GM04504 (cell line): ENCODE measurements at places on chromosomes 16 and 17.

DNA sequence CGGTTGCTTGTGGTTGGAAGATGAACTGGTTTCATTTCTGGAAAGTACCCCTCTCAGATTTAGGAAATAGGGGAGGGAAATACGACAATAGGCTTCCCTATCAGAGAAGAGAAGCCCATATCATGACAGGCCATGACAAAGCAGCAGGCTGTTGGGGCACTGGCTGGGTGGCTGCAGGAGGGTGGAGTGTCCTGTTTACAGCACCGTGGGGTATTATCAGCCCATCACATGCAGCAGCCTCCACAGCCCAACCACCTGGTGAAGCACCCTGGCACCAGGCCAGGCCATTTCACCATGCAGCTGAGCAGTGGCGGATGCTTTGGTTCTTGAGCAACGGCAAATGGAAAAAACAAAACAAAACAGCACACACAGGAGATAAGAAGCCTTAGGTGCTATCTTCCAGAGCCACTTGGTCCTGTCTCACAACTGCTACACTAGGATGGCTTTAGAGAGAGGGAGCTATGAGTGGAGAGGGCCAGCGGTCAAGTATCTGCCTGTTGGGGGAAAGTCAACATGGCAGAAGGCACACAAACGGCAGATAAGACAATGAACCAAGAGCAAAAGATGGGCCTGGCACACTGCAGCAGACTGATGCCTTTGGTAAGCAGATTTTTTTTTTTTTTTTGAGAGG, 24.2 kb downstream of the FAM117A start:
- no peak for DNase-seq

- DNase-seq: no peak
Measured at GRCh38 chr16:70805380-70805779, 4.4 kb upstream of the VAC14 start.

GRCh38 chr17:76382803-76383545, 1.4 kb upstream of the SPHK1 start:
- DNase-seq: peak; percentile 46

DNA sequence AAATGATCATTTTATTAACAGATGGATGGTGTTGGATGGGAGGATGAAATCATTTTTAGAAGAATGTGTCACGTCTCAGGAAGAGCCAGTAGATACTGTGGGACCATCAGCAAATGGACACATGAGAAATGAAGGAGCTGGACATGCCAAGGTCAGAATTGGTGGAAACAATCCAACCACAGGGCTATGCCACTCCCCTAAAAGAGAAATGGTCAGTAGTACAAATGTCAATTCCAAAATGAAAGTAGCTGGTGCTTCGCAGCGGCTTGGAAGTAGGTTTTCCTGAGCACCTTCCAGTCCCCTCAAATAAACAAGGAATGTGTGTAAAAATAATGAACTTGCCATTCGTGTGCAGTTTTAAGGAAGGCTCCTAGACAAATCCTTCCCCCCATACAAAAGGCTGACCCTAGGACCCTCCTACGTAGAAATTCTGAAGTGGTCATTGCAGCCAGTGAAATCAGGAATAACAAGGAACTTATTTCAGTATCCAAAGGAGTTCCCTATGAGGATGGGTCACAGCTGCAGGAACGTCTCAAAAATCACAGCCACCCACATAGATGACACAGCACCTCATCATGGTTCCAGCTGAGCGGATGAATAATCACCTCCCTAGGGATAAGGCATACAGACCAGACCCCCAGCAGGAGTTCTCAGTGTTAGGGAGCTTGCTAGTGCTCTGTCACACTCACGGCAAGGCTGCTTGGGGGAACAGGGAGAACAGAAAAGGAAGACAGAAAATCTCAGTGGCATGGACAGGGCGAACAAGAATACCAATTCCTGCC, 239.2 kb downstream of the HS3ST3A1 start:
- peak; percentile 38 for DNase-seq

GRCh38 chr16:31440516-31441184, 1.9 kb downstream of the ZNF843 start:
- no peak for DNase-seq

GRCh38 chr16:28062847-28063521, 530 bp downstream of the GSG1L start:
- DNase-seq: no peak

DNA sequence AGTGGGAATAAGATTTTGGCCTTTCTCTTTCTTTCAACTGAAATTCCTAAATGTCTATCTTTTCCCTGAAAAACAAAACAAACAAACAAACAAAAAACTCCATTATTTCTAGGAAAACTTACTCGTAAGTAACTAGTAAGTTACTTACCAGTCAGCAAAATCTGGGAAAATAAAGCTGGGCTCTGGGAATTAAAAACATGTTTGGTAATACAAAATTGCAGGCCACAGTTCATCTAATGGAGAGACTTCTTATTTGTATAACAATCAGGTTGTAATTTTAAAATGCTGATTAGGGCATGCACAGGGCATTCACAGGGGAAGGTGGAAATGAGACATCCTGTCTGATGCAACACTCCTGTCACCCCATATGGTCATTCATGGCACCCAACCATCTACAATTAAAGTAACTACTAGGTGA, 3.8 kb upstream of the WIPI1 start:
- no peak for DNase-seq

- DNase-seq: no peak
Measured at GRCh38 chr16:4184038-4184702, 57.7 kb downstream of the SRL start.

- no peak for DNase-seq
Measured at GRCh38 chr17:57152967-57153528, 68.0 kb downstream of the AKAP1 start.

GRCh38 chr17:47162013-47162622, 27.0 kb downstream of the CDC27 start:
- DNase-seq: no peak

DNA sequence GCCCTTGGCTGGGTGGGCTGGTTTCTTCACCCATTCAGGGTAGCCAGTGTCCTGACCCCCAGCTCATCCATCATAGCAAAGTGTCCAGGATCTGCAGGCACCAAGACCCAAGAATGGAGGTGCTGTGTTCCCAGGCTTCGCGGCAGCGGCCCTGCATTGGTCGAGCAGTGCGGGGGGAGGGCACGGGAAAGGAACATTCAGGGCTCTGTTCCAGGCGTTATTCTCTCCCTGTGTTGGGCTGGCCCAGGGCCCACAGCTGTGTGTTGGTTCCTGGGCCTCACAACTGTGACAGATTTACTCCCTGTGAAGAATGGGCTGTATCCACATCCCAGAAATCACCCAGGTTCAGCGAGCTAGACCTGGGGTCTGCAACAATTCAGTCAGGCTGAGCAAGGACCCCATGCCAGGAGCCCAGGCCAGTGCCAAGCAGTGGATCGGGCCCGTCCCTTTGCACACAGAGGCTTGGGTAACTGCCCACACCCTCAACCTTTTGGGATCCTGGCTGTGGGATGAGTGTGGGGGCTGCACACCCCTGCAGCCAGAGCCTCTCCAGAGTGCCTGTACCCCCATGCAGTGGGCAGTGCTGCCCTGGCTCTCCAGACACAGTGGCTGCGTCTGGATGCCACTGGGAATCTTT, 10.0 kb downstream of the GPT2 start:
- no peak for DNase-seq

DNA sequence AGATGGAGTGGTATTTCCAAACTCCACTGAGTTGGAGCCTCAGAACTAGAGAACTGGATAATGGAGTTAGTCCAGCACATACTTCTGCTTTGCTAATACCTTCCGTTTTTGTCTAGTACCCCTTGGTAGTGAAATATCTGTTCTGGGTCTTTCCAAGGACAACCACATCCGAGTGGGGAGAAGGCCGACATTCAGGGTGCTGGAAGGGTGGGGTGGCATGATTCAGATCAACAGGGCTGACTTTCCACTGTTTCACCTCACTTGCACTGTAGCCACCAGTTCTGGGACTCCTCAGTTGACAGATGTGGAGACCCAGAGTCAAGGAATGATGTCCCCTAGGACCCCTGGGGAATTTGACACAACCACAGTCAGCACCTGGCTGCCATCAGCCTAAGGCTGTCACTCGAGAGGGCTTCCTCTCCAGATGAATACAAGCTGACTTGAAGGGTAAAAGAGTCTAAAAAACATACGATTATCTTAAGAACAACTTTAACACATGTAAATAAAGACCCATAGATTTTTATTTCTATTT, 84.8 kb upstream of the HNF1B start:
- DNase-seq: no peak

DNA sequence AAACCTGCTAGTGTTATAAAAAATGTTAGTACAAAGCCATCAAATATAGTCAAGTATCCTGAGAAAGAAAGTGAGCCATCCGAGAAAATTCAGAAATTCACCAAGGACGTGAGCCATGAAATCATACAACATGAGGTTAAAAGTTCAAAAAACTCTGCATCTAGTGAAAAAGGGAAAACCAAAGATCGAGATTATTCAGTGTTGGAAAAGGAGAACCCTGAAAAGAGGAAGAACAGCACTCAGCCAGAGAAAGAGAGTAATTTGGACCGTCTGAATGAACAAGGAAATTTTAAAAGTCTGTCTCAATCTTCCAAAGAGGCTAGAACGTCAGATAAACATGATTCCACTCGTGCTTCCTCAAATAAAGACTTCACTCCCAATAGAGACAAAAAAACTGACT, 31.7 kb downstream of the RBBP6 start:
- no peak for DNase-seq

GRCh38 chr16:7351610-7352510, 19.2 kb downstream of the RBFOX1 start:
- no peak for DNase-seq

- DNase-seq: no peak
Measured at GRCh38 chr17:9729735-9730420, 61.5 kb downstream of the DHRS7C start.

- DNase-seq: no peak
Measured at GRCh38 chr16:28261942-28262341, 30.4 kb upstream of the SBK1 start.

- no peak for DNase-seq
Measured at GRCh38 chr17:13531721-13532120, 70.0 kb downstream of the HS3ST3A1 start.

GRCh38 chr17:69427486-69428197, 13.1 kb downstream of the MAP2K6 start:
- no peak for DNase-seq

DNA sequence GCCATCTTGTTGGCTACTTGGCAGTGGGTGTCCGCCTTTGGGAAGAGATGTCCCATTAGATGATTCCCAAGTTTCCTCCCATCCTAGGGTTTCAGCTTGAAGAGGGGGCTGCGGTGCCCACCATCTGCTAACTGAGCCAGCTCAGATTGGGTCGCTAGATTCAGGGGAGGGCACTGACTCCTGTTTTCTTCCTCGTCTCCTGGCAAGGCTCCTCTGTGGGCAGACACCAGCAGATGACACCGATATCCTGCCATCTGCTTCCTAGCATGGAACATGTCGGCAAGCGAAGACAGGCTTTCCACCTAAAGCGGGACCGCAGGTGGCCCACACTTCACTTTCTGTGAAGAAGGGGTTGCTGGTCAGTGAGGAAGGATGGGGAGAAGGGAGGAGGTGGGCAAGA, 27.3 kb downstream of the C17orf75 start:
- DNase-seq: no peak

GRCh38 chr16:69535123-69536050, 30.4 kb upstream of the NFAT5 start:
- no peak for DNase-seq

DNA sequence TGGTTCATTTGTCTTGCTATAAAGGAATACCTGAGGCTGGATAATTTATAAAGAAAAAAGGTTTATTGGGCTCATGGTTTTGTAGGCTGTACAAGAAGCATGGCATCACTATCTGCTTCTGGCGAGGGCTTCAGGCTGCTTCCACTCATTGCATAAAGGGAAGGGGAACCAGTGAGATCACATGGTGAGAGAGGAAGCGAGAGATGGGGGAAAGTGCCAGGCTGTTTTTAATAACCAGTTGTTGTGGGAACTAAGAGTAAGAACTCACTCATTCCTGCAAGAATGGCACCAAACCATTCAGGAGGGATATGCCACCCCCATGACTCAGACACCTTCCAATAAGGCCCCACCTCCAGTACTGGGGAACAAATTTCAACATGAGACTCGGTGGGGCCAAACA, 24.3 kb downstream of the SPECC1 start:
- no peak for DNase-seq

DNA sequence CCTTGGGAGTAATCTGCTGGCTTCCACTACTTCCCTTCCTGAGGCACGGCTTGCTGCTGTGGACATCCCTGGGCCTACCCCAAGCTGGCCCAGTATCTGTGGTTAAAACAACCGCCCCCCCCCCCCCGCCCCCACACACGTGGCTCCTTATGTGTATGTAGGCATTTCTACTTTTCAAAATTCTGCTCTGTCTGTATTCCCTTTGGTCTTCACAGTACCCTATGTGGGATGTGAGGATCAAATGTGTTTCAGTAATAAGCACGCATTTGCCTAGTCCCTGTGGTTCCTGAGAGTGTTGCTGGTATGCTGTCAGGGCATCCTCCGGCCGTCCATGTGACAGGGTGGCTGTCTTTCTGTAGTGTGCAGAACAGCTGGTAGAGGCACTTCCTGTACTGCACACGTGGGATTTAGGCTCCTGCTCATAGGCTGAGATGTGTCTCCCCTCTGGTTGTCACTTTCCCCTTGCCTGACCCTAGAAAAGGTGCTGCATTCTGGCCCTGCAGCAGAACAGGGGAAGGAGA, 2.2 kb downstream of the NT5M start:
- DNase-seq: no peak

- peak; percentile 81 for DNase-seq
Measured at GRCh38 chr16:19138601-19139000, 24.8 kb downstream of the ITPRIPL2 start.

DNA sequence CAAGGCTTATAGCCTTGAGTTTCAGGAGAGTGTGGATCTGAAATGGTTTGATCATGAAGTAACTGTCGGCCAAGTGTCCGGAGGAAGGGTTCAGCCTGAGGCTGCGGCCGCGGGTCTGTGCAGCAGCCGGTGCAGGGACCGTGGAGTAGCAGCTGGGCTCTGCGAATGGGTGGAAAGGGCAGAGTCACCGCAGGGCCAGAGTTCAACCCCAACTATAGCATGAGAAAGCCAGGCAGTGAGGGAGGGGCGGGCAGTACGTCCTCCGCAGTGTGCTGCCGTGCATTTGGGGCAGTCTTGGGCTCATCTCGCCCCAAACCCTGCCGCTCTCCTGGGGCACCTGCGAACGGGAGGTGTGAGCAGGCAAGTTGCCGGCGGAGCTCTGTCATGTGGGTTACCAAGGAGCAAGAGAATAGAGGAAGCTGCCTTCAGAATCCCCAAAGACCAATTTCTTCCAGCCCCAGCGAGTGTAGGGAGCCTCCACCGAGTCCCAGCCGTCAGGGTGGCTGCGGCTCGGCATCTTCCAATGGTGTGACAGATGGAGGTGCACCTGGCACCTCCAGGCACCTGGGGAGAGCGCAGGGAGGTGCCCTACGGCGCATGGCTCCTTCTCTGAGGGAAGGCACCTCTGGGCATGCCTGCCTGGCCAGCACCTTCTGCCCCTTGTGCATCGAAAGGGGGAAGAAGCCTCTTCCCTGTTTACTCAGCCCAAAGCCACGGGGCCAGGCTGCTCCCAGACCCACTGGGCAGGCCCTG, 87.3 kb downstream of the RPA1 start:
- no peak for DNase-seq

- DNase-seq: no peak
Measured at GRCh38 chr17:65441053-65441605, 120.3 kb downstream of the AXIN2 start.

- DNase-seq: peak; percentile 75
Measured at GRCh38 chr17:58219007-58219788, at the start of gene MKS1. Gene MKS1, minus strand, starts transcription at chr17:58219255. Its CDS starts 25 bp downstream, at chr17:58219230.
